Nasal cavity respiratory epithelium epithelial cell of viscerocranial mucosa (primary cell): ENCODE measurements at places on chromosomes 1 and 21. TPM values are rescaled to one million over a fixed set of nuclear protein-coding genes. Genes with fewer than 3 reads are reported as not detected.

AQP10 gene
- total RNA-seq, result 0.14 TPM in 1 of 2 replicates, not detected in the other

ZBED6 gene
- total RNA-seq, result 7.5 and 8.6 TPM in 2 replicates

ATP6V1G3 gene
- total RNA-seq, result not detected in 2 replicates

LYPD8 gene
- total RNA-seq, result not detected in 2 replicates

PADI1 gene
- total RNA-seq, result 2.1 and 6.0 TPM in 2 replicates

ARMH1 gene
- total RNA-seq, result 0.34 and 0.57 TPM in 2 replicates

WNT2B gene
- total RNA-seq, result 0.68 and 1.9 TPM in 2 replicates

NHLH1 gene
- total RNA-seq, result 0.07 TPM in 1 of 2 replicates, not detected in the other

CFAP107 gene
- total RNA-seq, result not detected in 2 replicates

C1orf116 gene
- total RNA-seq, result 33.2 and 37.3 TPM in 2 replicates

FCAMR gene
- total RNA-seq, result under 0.01 TPM in 1 of 2 replicates, not detected in the other

CFHR5 gene
- not detected in 2 replicates for total RNA-seq

OR2T33 gene
- not detected in 2 replicates for total RNA-seq

KLHDC7A gene
- total RNA-seq, result 0.36 TPM in 1 of 2 replicates, not detected in the other

OR10Z1 gene
- not detected in 2 replicates for total RNA-seq

DEPDC1 gene
- 0.07 and 0.68 TPM in 2 replicates for total RNA-seq
